ENCODE measurements at places on chromosomes 12 and 14. TPM values are rescaled to one million over a fixed set of nuclear protein-coding genes. Genes with fewer than 3 reads are reported as not detected.

The GZMH gene
- not detected for total RNA-seq

The STAC3 gene
- total RNA-seq, result 0.16 TPM

The RAN gene
- 1,547 TPM for total RNA-seq

The LMNTD1 gene
- not detected for total RNA-seq

The PUS1 gene
- total RNA-seq, result 83.7 TPM

The TMPRSS12 gene
- total RNA-seq, result not detected

The CCNK gene
- total RNA-seq, result 56.5 TPM

The PAWR gene
- 69.2 TPM for total RNA-seq

The RNASE7 gene
- total RNA-seq, result not detected

The WNT1 gene
- not detected for total RNA-seq

The JPH4 gene
- total RNA-seq, result not detected

The TMEM179 gene
- 0.10 TPM for total RNA-seq

The RNF212B gene
- not detected for total RNA-seq

The COL2A1 gene
- total RNA-seq, result 0.08 TPM

The TAS2R20 gene
- total RNA-seq, result not detected

The XPOT gene
- 57.7 TPM for total RNA-seq

The TNFRSF1A gene
- 331 TPM for total RNA-seq

The ADGRD1 gene
- total RNA-seq, result 0.34 TPM

The PAPLN gene
- total RNA-seq, result 10.8 TPM

The STAT2 gene
- total RNA-seq, result 10.0 TPM

The FOXG1 gene
- total RNA-seq, result 0.08 TPM

The KRT6A gene
- 0.52 TPM for total RNA-seq

The MYH6 gene
- total RNA-seq, result not detected

The WSCD2 gene
- not detected for total RNA-seq

The PRICKLE1 gene
- 1.2 TPM for total RNA-seq

The OASL gene
- total RNA-seq, result 3.5 TPM

The SPIC gene
- not detected for total RNA-seq

The RAD51B gene
- 4.4 TPM for total RNA-seq

The PROX2 gene
- total RNA-seq, result not detected

The RPS6KA5 gene
- total RNA-seq, result 4.0 TPM

The CFAP251 gene
- total RNA-seq, result 1.1 TPM

The MORN3 gene
- 0.23 TPM for total RNA-seq

The OTX2 gene
- not detected for total RNA-seq

The RFLNA gene
- total RNA-seq, result not detected

The CLEC4C gene
- total RNA-seq, result not detected

The SLC7A8 gene
- 0.69 TPM for total RNA-seq

The C14orf180 gene
- not detected for total RNA-seq

The MGP gene
- total RNA-seq, result not detected
